Articular chondrocyte of knee joint (primary cell): ENCODE measurements at places on chromosomes 1 and 21. TPM values are rescaled to one million over a fixed set of nuclear protein-coding genes. Genes with fewer than 3 reads are reported as not detected.

Gene DDX59
- total RNA-seq = 14.2 and 18.7 TPM in 2 replicates

Gene HSD3B1
- not detected in 2 replicates for total RNA-seq

Gene PLXNA2
- 10.6 and 14.4 TPM in 2 replicates for total RNA-seq

Gene IVL
- 0.11 TPM in 1 of 2 replicates, not detected in the other for total RNA-seq

Gene FMO3
- total RNA-seq = 0.13 and 0.86 TPM in 2 replicates

Gene ARHGAP29
- 92.8 and 108 TPM in 2 replicates for total RNA-seq

Gene MATN1
- total RNA-seq = 0.11 TPM in 1 of 2 replicates, not detected in the other

Gene SLC9C2
- total RNA-seq = under 0.01 TPM in 1 of 2 replicates, not detected in the other

Gene CYP4Z1
- total RNA-seq = under 0.01 TPM in 1 of 2 replicates, not detected in the other

Gene CRABP2
- total RNA-seq = 1.6 and 3.0 TPM in 2 replicates

Gene RHBG
- total RNA-seq = not detected in 2 replicates

Gene PFKL
- total RNA-seq = 116 and 121 TPM in 2 replicates

Gene TNFRSF9
- total RNA-seq = 0.13 and 0.65 TPM in 2 replicates

Gene FCRL3
- total RNA-seq = not detected in 2 replicates

Gene ESRRG
- total RNA-seq = under 0.01 TPM in 1 of 2 replicates, not detected in the other

Gene MSH4
- total RNA-seq = 0.13 and 4.3 TPM in 2 replicates

Gene ZBED6
- total RNA-seq = 40.0 and 46.8 TPM in 2 replicates

Gene FAM151A
- total RNA-seq = not detected in 2 replicates

Gene TFF1
- total RNA-seq = 0.65 TPM in 1 of 2 replicates, not detected in the other

Gene CFAP107
- not detected in 2 replicates for total RNA-seq

Gene PCSK9
- total RNA-seq = 0.26 and 0.86 TPM in 2 replicates

Gene TBX15
- total RNA-seq = 64.6 and 81.5 TPM in 2 replicates
